ENCODE measurements at places on chromosomes 6 and 20. TPM values are rescaled to one million over a fixed set of nuclear protein-coding genes. Genes with fewer than 3 reads are reported as not detected.
A peak's percentile ranks its signal among the peaks of the same experiment; 100 is the strongest.

GRCh38 chr6:170189236-170189635 lies 101.6 kb downstream of the DLL1 start:
- H3K27ac ChIP-seq, result no peak overlapping the region
- no peaks in the 10 kb centered on the region for H3K4me1 ChIP-seq
- no peak overlapping the region for H3K4me3 ChIP-seq
- H3K27me3 ChIP-seq, result peaks cover 9% of the 10 kb centered on the region
- H3K36me3 ChIP-seq, result peaks cover 1% of the 10 kb centered on the region
- DNase-seq, result no peak

TRIM40 gene
- not detected for total RNA-seq

GRCh38 chr6:13848522-13849150 lies 34.3 kb upstream of the MCUR1 start:
- no peaks in the 10 kb centered on the region for H3K36me3 ChIP-seq
- no peaks in the 10 kb centered on the region for H3K4me1 ChIP-seq
- H3K27me3 ChIP-seq, result peaks cover 4% of the 10 kb centered on the region
- no peak overlapping the region for H3K4me3 ChIP-seq

- peaks cover 3% of the 10 kb centered on the region for H3K27me3 ChIP-seq
- no peak for DNase-seq
- H3K4me1 ChIP-seq, result no peaks in the 10 kb centered on the region
- H3K36me3 ChIP-seq, result no peaks in the 10 kb centered on the region
- H3K27ac ChIP-seq, result no peak overlapping the region
Observed at GRCh38 chr6:122726649-122727048, 52.9 kb upstream of the FABP7 start.

OVOL2 gene
- total RNA-seq, result not detected

SRSF12 gene
- total RNA-seq, result 0.12 TPM

DNA sequence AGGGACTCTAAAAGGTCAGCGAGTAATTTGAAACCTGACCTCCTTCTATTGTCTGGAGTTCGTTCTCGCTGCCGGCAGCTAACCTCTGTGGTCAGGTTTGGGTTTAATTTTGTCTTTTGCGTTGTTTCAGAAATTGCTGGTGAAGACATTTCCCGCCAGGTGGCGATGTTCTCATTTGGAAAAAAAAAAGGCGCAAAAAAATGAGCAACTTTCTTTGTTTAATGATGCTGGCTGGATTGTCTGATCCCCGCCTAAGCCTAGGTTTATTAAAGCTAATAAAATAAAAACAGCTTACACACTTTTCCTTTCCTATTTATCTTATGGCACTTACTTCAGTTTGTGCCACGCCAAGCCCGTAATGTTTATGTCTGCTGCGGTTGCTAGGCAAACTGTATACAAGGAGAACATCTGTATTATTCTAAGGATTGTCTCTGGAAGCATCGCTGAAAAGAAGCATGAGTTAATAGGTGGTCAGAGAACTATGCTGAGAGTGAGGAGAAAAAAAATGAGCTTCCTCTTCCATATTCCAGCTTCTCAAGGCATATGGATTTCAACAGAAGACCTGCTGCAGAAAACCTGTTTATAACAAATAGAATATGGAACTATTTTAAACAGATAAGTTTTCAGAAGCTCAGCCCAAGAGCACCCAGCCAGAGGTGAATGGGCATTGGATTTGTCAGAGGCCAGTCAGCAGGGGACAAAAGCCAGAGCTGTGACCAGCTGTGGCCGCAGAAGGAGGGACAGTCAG lies 205.7 kb downstream of the DOK5 start:
- H3K4me3 ChIP-seq, result no peak overlapping the region
- no peaks in the 10 kb centered on the region for H3K36me3 ChIP-seq
- peaks cover 19% of the 10 kb centered on the region for H3K27me3 ChIP-seq
- no peaks in the 10 kb centered on the region for H3K4me1 ChIP-seq
- peak; percentile 23 for DNase-seq

DNA sequence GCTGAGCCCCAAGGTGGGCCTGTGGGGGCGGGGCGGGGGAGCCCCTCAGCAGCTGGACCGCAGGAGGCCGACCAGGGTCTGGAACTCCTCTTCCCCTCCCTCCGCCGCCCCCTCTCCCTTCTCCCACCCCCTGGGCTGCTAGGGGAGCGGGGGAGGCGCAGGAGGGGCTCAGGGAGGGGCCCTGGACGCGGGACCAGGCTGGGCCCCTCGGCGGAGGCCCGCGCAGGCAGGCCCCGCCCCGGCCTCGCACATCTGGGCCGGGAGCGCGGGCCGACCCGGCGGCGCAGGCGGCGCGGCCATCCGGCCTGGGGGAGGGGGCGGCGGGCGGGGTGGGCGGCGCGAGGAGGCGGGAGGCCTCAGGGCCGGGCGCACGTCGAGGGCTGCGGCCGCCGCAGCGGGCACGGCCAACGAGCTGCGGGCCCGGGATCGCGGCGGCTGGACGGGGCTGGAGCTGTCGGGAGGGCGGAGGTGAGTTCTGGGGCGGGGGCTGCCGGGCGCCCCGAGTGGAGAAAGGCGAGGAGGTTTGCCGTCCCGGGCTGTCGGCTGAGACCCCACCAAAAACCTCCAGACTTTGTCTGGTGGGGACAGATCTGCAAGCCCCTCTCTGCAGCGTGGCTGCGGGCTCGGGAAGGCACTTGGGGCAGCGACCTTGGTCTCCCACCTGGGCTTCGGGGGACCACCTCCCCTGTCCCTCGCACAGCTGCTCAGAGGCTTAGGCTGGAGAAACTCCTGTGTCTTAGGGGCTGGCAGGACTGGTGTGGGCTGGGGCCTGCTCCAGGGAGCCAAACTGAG lies at the start of gene HSPA12B:
HSPA12B (plus strand) TSS at position 359 of the 792 bp plus-strand sequence. CDS start 5,990 bp downstream, outside the sequence.
- no peaks in the 10 kb centered on the region for H3K4me1 ChIP-seq
- H3K36me3 ChIP-seq, result no peaks in the 10 kb centered on the region
- H3K4me3 ChIP-seq, result no peak within 1 kb of the TSS
- no peak within 1 kb of the TSS for H3K27ac ChIP-seq
- DNase-seq, result no peak

- H3K4me3 ChIP-seq, result no peak overlapping the region
- peaks cover 3% of the 10 kb centered on the region for H3K4me1 ChIP-seq
- H3K27ac ChIP-seq, result no peak overlapping the region
- H3K36me3 ChIP-seq, result no peaks in the 10 kb centered on the region
Observed at GRCh38 chr6:148222846-148223245, 119.8 kb upstream of the SASH1 start.

GRCh38 chr6:32216998-32217397 lies 6.9 kb downstream of the NOTCH4 start:
- H3K36me3 ChIP-seq, result no peaks in the 10 kb centered on the region
- no peak overlapping the region for H3K27ac ChIP-seq
- no peak for DNase-seq
- no peak overlapping the region for H3K4me3 ChIP-seq
- H3K4me1 ChIP-seq, result no peaks in the 10 kb centered on the region

GRCh38 chr6:117483645-117484016 lies 1.2 kb downstream of the DCBLD1 start:
- DNase-seq, result peak; percentile 11
- H3K4me3 ChIP-seq, result peak overlapping the region; percentile 82
- no peaks in the 10 kb centered on the region for H3K36me3 ChIP-seq
- peak overlapping the region; percentile 52 for H3K27ac ChIP-seq
- H3K27me3 ChIP-seq, result peaks cover 21% of the 10 kb centered on the region
- peaks cover 12% of the 10 kb centered on the region for H3K4me1 ChIP-seq

RGS17 gene
- not detected for total RNA-seq

- DNase-seq, result peak; percentile 65
- no peak overlapping the region for H3K4me3 ChIP-seq
- peak overlapping the region; percentile 95 for H3K27ac ChIP-seq
- H3K4me1 ChIP-seq, result peaks cover 20% of the 10 kb centered on the region
- no peaks in the 10 kb centered on the region for H3K36me3 ChIP-seq
- H3K27me3 ChIP-seq, result no peaks in the 10 kb centered on the region
Observed at GRCh38 chr6:15183979-15184378, 61.9 kb upstream of the JARID2 start.

DNA sequence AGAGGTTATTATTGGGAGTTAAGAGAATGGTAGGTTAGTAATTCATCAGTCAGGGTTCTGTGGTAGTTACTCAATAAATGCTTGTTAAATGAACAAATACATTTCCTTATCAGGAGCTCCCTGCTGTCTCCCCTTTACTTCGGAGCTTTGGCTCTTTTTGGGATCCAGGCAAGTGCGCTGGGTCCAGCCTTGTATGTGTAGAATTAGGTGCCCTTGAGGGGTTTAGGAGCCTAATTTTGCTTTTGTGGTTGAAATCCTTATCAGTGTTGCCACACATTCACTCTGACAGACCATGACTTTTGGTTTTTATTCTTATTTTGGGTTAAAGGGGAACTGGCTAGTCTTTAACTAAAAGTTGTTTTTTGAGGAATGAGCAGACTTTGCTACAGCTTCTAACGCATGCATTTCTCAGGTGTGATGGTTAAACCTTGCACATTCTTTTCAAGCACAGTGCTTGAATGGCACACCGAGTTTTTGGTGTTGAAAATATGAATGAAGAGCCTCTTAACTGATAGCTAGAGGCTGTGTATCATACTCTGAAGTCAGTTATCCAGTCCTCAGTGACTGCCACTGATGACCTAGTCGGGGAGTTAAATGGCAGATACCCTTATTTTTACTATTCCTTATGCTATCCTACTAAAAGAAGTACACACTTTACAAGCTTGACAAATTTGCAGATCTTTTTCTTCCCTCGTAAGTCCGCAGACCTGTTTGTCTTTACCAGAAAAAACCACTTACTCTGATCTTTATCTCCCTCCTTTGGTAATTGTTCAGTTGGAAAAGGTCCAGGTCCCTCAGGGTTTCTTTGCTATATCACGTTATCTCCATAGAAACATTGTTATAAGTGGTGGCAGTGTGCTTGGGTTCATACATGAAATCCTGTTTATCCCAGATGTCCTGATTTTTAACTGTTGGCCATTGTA lies 50.7 kb upstream of the PLCG1 start:
- H3K27ac ChIP-seq, result peak overlapping the region; percentile 28
- H3K36me3 ChIP-seq, result peaks cover 52% of the 10 kb centered on the region
- H3K4me3 ChIP-seq, result no peak overlapping the region
- H3K27me3 ChIP-seq, result no peaks in the 10 kb centered on the region

FAXC gene
- total RNA-seq, result not detected

DNA sequence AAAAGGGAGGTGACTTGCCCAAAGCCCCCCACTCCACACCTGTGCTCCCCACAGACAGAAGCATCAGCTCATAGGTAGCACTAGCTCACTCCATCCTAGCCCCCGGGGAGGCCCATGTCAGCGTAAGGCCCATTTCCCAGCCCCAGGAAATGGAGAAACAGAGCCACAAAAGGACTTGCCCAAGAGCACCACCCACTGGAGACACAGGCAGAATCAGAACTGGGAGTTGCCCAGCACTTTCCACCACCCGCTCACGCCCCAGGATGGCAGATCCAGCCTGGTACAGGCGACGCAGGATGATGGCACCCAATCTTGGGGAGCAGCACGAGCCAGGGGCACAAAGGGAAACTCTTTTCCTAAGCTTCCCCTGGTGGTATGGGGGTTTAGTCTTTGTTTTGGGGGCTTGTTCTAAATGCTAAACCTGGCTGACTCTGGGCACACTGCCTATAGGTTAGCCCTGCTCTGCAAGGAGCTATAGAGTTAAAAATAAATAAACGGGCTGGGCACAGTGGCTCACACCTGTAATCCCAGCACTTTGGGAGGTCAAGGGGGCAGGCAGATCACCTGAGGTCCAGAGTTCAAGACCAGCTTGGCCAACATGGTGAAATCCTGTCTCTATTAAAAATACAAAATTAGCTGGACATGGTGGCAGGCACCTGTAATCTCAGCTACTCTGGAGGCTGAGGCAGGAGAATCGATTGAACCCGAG lies 11.8 kb downstream of the C20orf203 start:
- H3K4me1 ChIP-seq, result no peaks in the 10 kb centered on the region
- no peaks in the 10 kb centered on the region for H3K27me3 ChIP-seq
- H3K27ac ChIP-seq, result no peak overlapping the region
- H3K4me3 ChIP-seq, result no peak overlapping the region
- peaks cover 7% of the 10 kb centered on the region for H3K36me3 ChIP-seq

GRCh38 chr6:117555882-117556498 lies 46.3 kb downstream of the GOPC start:
- peak; percentile 57 for DNase-seq
- no peaks in the 10 kb centered on the region for H3K27me3 ChIP-seq
- H3K27ac ChIP-seq, result no peak overlapping the region
- H3K4me3 ChIP-seq, result no peak overlapping the region

Data from activated CD4-positive, alpha-beta memory T cell treated with anti-CD3 and anti-CD28 coated beads for 36 hours (primary cell).